Fibroblast of skin of left quadriceps (primary cell): ENCODE measurements at places on chromosomes 3 and 15.

- no peak for DNase-seq
Observed at GRCh38 chr15:42504631-42505030, 9.2 kb downstream of the SNAP23 start.

- DNase-seq, result no peak
Observed at GRCh38 chr3:122508135-122508914, 6.4 kb downstream of the KPNA1 start.

GRCh38 chr3:157285141-157285540, 125.2 kb upstream of the CCNL1 start:
- no peak for DNase-seq

DNA sequence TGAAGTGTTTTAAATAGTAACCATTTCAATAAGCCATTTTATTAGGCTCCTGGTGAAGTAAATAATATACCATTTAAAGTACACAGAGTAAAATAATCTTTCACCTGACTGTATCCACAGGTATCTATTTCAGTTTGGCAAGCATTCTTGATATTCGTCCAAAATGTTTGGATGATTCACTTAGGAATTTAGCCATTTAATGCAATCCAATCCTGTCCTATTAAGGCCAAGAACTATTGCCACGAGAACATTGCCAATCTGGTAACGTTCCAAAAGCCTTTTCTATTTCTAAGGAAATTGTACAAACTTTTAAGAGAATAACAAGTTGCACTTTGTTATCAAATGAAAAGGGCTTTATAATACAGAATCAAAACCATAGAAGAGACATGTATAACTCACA, 209.8 kb upstream of the THRB start:
- DNase-seq, result no peak

DNA sequence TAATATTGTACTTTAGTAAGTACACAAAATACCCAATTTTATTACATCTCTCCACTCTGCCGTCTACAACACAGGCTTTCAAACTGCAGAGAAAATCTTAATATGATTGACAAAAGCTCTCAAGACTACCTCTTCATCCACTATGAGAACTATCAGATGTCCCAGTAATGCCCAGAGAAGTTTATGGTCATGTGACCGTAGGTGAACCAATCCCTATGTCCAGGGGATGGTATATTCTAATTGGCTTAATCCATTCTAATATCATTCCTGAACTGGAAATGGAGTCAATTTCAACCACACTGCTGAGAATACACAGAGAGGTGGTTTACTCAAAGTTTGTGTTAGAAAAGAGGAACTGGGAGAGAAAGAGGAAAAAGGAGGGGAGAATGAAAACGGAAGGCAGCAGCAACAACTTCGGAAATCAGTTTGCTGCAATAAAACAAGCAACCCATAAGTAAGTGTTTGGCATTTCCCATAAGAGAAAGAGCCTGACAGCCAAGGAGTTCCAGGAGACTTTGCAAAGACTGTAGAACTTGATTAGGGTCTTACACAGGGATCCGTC, 7.3 kb downstream of the SST start:
- no peak for DNase-seq

GRCh38 chr3:47385796-47386195, 5.0 kb downstream of the PTPN23 start:
- no peak for DNase-seq

GRCh38 chr3:35744419-35744818, 105.1 kb downstream of the ARPP21 start:
- no peak for DNase-seq

- DNase-seq, result no peak
Observed at GRCh38 chr3:57142411-57142723, 22.8 kb downstream of the IL17RD start.

GRCh38 chr3:136192831-136193230, 3.3 kb downstream of the MSL2 start:
- no peak for DNase-seq

GRCh38 chr3:2934541-2934940, 175.6 kb downstream of the IL5RA start:
- no peak for DNase-seq

GRCh38 chr3:8595695-8596115, 48.9 kb downstream of the SSUH2 start:
- no peak for DNase-seq

GRCh38 chr15:65368302-65369211, 9.2 kb downstream of the IGDCC3 start:
- DNase-seq, result no peak

DNA sequence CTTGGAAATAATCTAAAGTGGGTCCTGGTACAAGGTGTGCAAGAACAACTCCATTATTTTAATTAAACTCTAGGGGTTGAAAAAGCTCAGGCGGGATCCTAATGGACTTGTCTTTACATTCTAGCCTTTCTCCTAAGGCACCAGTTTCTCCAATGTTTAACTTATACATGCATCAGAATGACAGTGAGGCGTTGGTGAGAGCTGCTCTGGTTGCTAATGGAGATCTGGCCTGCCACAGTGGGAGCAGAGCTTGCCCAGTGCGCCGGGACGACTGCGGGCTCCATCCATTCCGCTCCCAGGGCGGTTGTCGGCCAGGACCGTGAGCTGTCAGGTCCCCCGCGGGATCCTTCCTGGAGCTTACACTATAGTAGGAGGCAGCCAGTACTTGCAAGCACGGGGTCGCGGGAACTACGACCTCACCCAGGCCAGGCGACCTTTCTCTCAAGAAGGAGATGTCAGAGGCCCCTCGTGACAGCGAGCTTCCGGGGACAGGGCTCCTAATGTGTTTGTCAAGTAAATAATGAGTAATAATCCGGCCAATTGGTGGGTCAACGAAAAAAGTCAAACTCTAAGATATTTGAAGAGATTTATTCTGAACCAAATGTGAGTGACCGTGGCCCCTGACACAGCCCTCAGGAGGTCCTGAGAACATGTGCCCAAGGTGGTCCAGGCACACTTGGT, 991 bp upstream of the HIGD1A start:
- DNase-seq, result no peak

- no peak for DNase-seq
Observed at GRCh38 chr3:124149771-124150170, 157.8 kb upstream of the ROPN1 start.
